Mammary microvascular endothelial cell (primary cell): ENCODE measurements at places on chromosomes 2 and 18. TPM values are rescaled to one million over a fixed set of nuclear protein-coding genes. Genes with fewer than 3 reads are reported as not detected.

The SP5 gene
- total RNA-seq, result 0.93 TPM in 1 of 2 replicates, not detected in the other

The PROC gene
- not detected in 2 replicates for total RNA-seq

The SLC23A3 gene
- total RNA-seq, result 0.60 and 0.79 TPM in 2 replicates

The UGT1A6 gene
- not detected in 2 replicates for total RNA-seq

The RTP5 gene
- total RNA-seq, result not detected in 2 replicates

The SERPINB2 gene
- 5.7 and 6.3 TPM in 2 replicates for total RNA-seq
